ENCODE measurements at places on chromosomes 4 and X.

GRCh38 chr4:7759216-7759615 is 180.4 kb downstream of the AFAP1 start:
- peak; percentile 65 for DNase-seq

GRCh38 chr4:38674258-38675144 is 10.5 kb downstream of the KLF3 start:
- no peak for DNase-seq

DNA sequence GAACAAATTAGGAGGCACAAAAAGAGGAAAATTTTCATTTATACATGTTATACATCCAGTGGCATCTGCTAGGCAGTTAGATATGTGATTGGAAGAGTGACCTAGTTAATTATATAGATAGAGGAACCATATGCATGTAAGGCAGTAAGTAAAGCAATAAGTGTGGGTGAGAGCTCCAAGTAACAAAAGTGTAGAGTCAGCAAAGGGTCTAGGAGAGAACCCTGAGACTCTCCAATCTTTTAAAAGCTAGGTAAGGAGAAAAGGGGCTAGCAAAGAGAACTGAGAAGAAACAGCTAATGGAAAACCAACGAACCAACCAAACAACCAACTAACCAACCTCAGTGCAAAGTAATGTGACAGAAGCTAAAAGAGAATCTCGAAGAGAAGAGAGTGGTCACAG is 3.8 kb upstream of the CFAP299 start:
- no peak for DNase-seq

DNA sequence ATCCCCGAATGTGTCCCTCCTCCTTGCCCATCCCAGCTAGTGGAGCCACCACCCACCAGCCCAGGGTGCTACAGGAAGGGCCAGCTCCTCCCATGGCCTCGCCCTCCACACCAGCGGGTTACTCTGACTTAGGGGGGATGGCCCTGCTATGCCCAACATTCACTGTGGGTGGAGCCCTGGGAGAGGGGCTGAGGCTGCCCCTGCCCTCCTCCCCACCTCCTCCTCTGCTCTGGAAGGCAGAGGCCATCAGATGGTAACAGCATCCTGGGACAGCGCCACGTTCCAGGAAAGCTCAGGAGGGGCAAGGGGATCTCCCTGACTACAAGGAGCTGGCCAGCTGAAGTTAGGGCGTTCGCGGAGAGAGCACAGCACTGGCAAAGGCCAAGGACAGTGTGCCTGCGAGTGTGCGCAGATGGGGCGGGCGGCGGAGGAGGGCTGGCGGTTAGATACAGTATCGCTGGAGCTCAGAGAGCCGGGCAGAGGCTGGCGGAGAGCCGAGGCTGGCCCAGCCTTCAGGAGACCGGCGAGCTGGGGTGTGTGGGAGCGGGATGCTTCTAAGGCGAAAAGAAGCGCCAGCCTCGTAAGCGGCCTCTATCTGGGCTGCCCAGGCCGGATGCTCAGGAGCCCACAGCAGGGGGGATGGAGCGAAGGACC is 1.5 kb downstream of the JAKMIP1 start:
- peak; percentile 20 for DNase-seq
